HepG2 (cell line): ENCODE measurements at places on chromosomes 4 and X.

- DNase-seq = no peak
These were observed 215.9 kb upstream of the GIMD1 start for GRCh38 chr4:106584337-106584989.

- no peak for DNase-seq
These were observed 55.6 kb downstream of the SNCA start for GRCh38 chr4:89781321-89781720.

DNA sequence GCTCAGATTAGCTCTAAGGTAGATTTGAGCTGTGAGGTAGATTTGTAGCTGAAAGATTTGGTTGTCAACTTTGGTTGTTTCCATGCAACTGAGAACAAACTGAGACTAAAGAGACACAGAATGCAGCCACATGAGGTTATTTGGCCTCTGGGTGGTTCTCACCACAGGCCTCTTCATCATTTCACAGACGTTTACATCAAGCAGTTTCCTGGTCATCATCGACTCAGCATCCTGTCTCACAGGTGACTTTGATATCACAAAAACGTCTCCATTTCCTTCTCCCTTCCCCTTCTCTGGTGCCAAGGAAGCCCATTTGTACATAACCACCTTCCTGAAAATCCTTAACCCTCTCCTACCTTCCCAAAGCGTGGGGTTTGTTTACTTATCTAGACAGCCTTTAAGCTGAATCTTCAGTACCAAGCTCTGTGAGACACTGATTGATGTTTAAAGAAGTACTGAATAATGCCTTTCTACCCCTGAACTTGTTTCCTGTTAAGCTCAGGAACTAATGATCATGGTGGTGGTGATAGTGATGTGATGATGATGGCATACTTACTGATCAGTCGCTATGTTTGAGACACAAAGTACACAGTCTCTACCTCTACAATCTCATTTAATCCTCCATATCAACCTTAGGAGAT, 81.9 kb downstream of the FAM114A1 start:
- DNase-seq = no peak

DNA sequence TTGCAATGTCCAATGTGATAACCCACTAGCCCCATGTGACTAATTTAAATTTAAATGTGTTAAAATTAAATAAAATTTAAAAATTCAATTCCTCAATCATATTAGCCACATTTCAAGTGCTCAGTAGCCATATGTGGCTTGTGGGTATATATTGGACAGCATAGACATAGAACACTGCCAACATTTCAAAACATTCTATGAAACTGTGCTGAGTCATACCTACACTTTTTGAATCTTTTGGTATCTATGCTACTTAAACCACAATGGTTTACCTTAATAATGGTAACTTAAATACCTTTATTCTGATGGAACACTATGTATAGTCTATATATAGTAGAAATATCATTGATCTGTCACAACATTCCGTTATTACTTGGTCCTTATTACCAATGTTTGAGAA, 223.4 kb upstream of the ATOH1 start:
- no peak for DNase-seq

DNA sequence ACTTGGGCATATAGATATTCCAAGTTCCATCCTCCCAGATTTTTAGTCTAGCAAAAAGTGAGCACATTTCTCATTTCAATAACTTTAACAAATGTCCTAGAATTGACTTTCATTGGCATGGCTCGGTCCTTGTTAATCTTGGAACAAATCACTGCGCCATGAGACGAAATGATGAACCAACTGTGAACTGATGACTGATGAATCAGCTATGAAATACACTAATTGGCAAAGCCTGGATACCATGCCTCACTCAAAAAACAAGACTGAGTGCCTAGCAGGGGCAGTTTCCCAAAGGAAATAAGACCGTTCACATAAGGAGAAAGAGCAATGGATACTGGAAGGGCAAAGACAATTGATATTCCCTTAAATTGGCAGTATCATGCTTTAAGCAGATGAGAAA, 248.6 kb upstream of the VEGFC start:
- DNase-seq = no peak

DNA sequence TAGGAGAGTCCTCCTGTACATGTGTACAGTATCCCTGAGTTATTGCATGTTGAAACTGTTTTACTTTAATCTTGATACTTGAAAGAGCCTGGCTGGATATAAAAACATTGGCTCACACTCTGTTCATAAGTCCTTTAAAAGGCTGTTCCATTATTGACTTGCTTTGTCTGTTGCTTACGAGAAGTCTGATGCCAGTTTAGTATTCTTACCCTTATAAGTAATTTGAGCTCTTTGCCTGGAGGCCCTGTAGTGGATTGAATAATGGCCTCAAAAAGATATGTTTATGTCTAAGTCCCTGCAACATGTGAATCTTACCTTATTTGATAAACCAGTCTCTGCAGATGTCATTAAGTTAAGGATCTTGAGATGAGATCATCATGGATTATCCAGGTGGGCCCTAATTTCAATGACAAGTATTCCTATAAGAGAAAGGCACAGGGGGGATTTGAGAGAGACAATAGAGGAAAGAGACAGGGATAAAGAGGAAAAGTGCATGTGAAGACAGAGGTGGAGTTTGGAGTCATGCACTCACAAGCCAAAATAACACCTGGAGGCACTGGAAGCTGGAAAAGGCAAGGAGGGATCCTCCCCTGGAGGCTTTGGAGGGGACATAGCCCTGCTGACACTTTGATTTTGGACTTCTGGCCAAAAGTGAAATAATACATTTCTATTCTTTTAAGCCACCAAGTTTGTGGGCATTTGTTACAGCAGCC, 98.1 kb downstream of the IRF2 start:
- DNase-seq = no peak

DNA sequence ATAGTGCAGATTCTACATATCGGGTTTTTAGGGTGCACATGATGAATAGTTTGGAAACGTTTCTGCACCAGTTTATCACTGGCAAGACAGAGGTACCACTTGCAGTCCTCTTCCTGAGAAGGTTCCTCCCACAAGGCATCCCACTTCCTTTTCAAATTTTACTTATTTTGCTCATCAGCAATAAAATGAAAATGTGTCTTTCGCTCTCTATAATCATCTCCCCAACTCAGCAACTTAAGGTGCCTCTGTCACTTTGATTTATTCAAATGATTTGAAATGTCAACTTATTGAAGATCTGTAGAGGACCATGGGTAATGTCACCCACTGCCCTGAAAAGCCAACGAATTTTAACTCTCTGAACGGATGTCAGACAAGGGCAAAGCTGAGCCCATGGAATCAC, 53.2 kb downstream of the VGLL1 start:
- no peak for DNase-seq

GRCh38 chr4:132824761-132825160, 324.3 kb upstream of the PCDH10 start:
- DNase-seq = no peak

DNA sequence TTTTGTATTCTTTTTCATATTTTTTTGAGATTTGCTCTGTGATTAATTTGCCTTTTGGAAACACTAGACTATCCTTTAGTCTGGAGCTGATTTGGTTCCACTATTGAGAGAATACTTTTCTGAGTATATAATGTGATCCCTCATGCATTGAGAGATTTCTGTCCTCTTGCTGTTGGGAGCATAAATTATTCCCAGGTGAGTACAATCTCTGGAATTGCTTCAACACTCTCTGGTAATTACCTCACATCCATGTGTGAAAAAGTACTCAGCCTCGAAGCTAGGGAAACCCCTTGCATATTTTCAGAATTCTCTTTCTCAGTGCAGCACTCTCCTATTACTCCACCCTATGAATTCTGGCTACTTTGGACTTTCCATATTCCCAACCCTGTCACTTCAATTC, 550.0 kb downstream of the RAPGEF2 start:
- no peak for DNase-seq

DNA sequence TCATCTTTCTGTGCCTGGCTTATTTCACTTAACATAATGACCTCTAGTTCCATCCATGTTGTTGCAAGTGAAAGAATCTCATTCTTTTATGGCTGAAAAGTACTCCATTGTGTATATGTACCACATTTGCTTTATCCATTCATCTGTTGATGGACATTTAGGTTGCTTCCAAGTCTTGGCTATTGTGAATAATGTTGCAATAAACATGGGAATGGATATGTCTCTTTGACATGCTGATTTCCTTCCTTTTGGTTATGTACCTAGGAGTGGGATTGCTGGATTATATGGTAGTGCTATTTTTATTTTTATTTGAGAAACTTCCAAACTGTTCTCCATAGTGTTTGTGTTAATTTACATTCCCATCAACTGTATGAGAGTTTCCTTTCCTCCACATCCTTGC, 71.2 kb downstream of the TACR3 start:
- no peak for DNase-seq

DNA sequence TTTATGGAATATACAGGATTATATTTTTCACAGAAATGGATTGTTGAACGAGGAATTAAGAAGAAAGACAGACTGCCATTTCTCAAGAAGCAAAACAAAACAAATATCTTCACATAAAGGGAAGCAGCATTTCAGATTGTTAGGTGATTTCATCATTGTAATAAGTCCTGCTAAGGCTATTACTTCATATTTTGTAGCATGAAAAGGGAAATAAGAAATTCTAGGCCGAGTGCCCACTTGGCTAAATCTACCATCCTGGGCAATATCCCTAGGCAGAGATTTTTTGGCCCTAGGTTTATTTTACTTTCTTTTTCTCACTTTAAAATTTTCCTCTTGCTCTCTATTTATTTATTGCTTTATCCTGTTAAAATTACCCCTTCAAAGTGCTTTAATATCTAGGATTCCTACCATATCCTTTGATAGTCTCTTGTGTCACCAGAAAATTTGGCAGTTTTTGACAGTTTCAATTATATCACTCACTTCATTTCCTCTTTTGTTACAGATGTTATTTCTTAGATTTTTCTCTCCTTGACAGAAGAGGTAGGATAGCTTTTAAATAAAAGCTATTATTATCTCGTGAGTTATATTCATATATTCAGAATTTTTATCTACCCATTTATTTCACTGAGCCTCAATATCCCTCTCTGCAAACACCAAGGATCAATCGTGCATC, 142.3 kb downstream of the PDGFC start:
- DNase-seq = no peak

DNA sequence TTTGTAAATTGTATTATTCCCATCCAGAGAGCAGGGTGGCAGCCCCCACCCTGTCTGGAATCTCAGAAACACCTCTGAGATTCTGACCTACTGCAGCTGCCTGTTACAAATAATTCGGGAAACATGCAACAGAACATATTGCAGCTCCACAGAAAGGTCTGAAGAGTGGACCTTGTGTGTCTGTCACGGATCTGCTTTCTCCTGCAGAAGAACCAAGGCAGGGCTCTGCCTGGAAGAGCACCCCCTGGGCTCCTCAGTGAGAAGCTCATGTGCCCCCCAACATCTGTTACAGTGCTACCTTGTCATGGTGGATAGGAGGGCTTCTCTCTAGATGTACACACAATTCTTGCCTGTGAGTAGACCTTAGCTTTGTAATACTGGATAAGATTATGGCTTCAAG, 286.6 kb upstream of the GATB start:
- no peak for DNase-seq
